Activated CD4-positive, alpha-beta T cell treated with anti-CD3 and anti-CD28 coated beads for 24 hours (primary cell): ENCODE measurements at places on chromosomes 6 and 20.

GRCh38 chr20:57393321-57394120, 2.3 kb downstream of the RBM38 start:
- no peak for DNase-seq

DNA sequence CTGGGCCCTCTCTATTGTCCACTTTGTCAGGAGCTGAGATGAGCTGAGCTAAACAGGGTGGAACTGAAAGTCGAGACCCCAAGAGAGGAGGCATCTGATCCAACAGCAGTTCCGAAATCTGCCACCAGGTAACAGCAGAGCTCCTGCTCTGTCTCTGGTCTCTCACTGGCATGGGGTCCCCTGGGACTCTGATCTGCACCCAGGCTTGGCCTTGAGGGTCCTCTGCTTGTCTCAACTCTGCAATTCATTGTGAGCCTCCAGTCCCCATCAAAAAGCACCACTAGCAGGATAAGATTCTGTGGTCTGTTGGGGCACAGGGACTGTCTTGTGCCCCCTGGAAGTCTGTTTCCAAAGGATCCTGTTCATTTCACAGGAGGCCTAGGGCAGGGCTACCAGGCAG, 62.5 kb upstream of the TOP1 start:
- no peak for DNase-seq

DNA sequence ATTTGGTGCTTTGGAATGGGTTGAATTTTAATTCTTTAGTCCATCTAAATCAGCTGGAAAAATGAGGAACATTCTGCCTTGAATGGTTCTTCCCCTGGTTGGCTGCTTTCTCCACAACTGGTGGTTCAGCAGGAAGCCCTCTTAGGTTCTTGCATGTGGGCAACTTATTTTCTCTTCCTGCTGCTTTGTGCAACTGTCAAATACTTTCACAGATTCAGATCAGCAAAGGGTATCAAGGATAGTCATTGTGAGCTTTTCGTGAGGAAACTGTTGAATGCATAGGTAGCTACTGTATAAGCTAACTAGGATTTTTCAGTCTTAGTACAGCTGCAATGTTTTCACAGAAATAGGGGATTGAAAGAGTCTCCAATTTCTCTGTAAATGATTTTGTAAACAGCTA, 72.9 kb upstream of the MRAP2 start:
- no peak for DNase-seq

DNA sequence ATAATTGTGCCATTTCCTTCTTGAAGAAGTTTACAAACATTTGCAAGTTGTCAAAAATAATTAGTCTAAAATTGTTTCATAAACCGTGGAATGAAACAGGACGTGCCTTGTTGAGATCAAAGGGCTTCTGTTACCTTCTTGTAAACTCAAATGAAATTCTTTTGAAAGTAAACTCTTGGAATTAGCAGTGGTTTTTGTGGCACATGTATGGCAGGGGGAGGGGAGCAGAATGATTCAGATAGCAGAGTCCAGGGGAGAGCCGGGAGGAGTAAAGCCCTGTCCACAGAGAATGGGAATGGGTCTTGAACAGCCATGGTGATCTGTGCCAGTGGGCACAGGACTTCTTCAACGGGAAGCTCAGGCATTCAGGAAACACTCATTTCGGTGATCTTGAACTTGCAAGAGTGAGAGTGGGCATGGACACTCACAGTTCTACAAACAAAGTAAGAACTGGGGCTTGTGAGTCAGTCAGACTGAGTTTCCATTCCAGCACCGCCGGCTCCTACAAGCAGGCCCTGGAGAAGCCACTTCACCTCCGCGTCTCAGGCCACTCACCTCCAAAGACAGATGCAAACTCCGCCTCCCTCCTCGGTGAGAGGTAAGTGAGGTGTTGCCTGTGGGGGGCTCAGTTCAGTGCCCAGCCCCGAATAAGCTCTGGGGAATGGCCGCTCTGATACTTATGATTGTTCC, 143.1 kb downstream of the CDH26 start:
- DNase-seq: no peak

DNA sequence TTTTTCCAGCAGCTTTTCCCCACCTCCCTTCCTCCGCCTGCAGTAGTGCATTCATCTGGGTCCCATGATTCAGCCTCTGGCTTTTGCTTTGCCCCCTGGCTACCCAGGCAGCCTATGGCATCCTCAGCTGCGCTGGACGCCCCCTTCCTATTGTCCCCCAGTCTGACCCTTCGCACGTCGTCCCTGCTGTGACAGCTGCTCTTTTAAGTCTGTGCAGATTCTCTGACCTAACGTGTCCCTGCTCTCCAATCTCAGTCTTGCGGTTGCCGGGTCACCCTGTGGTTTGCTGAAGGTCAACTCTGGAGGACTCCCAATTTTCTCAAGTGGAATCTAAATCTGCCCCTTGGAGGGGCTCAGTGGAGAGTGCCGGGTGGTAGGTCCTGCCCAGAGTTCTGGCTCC, 294.3 kb downstream of the CDC5L start:
- no peak for DNase-seq

DNA sequence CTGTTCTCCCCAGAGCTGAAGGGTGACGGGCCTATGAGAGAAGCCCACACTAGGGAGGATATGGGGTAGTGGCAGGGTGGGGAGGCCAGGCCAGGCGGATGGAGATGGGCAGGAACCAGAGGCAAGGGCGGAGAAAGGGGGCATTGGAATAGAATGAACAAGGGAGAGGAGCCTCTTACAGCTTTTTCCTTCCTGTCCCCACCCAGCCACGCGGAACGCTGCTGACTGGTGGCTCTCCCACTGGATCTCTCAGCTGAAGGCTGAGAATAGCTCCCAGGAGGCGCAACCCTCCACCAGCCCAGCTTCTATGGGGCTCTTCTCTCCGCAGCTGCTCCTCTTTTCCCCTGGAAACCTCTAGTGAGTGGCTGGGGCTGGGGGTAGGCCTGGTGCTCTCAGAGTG, 10.8 kb downstream of the DLK2 start:
- no peak for DNase-seq

- DNase-seq: no peak
These were observed 37.3 kb downstream of the SPDEF start for GRCh38 chr6:34518669-34519365.

- no peak for DNase-seq
These were observed 82.2 kb downstream of the SNAP25 start for GRCh38 chr20:10300582-10301446.

GRCh38 chr6:3594201-3594600, 137.4 kb upstream of the SLC22A23 start:
- DNase-seq: no peak

DNA sequence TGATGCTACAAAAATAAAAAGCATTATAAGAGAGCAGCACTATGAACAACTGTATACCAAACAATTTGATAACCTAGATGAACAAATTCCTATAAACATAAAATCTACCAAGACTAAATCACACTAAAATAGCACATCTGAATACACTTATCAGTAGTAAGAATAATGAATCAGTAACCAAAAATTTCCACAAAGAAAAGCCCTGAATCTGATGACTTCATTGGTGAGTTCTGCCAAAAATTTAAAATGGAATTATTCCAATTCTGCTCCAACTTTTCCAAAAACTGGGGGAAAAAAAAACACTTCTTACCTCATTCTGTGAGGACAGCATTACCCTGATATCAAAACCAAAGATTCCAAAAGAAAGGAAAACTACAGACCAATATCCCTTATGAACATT, 206.2 kb downstream of the WDR27 start:
- no peak for DNase-seq

- no peak for DNase-seq
These were observed 647.3 kb upstream of the DEFB115 start for GRCh38 chr20:30610029-30610693.
